ENCODE measurements at places on chromosomes 6 and 20. TPM values are rescaled to one million over a fixed set of nuclear protein-coding genes. Genes with fewer than 3 reads are reported as not detected.

DEFB113 gene
- total RNA-seq = not detected

CCN6 gene
- total RNA-seq = not detected

RNF182 gene
- 0.70 TPM for total RNA-seq

OTOR gene
- total RNA-seq = not detected

PSMB8 gene
- 68.0 TPM for total RNA-seq

SNAP91 gene
- 0.12 TPM for total RNA-seq

KHDRBS2 gene
- not detected for total RNA-seq

PDYN gene
- total RNA-seq = not detected

ANKRD66 gene
- not detected for total RNA-seq

NEDD9 gene
- total RNA-seq = 30.6 TPM

Data from pericardium fibroblast (primary cell).